ENCODE measurements at places on chromosomes 16 and 17. TPM values are rescaled to one million over a fixed set of nuclear protein-coding genes. Genes with fewer than 3 reads are reported as not detected.

- DNase-seq = no peak
Observed at GRCh38 chr17:80737106-80738019, 192.7 kb downstream of the RPTOR start.

Gene SCARF1
- total RNA-seq = 10.7 TPM

GRCh38 chr17:9557161-9557755 is 18.4 kb downstream of the STX8 start:
- DNase-seq = no peak

GRCh38 chr16:23909792-23910418 is 74.1 kb downstream of the PRKCB start:
- no peak for DNase-seq

DNA sequence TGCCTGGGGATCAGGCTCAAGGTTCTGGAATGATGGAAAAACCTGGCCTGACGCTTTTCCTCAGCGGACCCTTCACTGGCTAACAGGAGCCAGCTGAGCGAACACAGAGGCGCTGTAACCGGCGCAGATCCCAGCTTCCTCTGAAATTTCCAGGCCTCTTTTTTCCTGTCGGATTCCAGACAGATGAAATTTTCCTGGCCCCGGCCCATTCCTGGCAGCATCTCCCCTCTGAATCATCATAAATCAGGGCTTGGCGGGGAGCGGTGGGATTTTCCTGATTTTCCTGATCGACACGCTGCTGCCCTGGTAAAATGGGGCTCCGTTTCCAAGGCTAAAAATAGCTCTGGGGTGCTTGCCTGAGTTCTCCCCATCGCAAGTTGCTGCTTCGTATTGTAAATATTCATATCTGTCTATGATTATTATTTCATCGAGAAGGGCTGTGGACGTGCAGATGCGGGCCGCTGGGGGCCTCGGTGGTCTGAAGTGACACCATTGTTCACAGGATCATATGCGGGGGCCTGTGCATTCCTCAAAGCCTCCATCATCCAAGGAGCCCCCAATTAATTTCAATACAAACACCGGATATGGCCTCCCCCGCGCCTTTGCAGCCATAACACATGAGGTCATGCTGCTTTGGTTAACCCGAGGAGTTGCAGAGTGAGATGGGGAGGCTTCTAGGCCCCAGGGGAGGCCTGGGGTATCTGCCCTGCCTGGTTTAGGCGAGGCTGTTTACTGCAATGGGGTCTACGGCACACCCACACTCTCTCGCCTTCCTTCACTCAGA is 45.8 kb upstream of the ETV4 start:
- peak; percentile 87 for DNase-seq

Gene TBC1D3H
- 0.32 TPM for total RNA-seq

Gene HBQ1
- not detected for total RNA-seq

GRCh38 chr16:74305978-74306784 is 9.6 kb downstream of the PSMD7 start:
- DNase-seq = no peak

GRCh38 chr16:12532871-12533610 is 270.6 kb downstream of the CPPED1 start:
- peak; percentile 35 for DNase-seq

Gene SLC6A4
- total RNA-seq = 0.12 TPM

Gene AURKB
- 1.4 TPM for total RNA-seq

DNA sequence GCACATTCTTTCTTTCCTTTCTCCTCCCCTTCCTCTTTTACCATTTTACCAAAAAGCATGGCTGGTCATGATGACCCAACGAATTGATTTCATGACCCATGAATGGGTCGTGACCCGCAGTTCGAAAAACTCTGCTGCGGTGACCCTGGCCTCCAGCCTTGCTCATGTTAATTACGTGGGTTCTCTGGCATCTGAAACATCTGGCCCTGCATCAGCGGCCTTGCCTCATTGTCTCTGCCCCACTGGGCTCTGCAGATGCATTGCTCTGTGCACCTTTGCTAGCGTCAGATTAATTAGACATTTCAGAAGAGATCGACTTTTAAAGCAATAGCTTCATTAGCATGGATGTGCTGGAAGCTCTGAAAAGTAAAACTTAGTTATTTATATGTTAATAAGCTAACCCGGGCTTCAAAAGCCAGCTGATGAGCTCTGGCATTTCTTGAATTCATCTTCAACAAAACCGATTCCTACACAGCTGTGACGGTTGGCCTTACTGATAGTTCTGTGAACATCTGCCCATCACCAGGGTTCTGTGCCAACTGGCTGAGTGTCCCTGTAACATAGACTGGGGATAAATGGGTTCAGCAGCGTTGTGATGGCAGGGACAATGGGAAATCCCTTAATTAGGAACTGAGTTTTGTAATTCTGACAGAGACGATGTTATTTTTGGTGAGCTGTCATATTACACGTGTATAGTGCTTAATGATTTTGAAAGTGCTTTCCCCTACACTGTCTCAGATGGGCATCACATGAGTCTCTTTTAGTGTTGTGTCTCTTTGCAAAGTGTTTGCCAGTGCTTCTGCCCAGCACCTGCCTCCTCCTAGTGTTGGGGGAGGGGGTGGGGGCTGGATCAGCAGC is 225.9 kb upstream of the EEF2KMT start:
- no peak for DNase-seq

DNA sequence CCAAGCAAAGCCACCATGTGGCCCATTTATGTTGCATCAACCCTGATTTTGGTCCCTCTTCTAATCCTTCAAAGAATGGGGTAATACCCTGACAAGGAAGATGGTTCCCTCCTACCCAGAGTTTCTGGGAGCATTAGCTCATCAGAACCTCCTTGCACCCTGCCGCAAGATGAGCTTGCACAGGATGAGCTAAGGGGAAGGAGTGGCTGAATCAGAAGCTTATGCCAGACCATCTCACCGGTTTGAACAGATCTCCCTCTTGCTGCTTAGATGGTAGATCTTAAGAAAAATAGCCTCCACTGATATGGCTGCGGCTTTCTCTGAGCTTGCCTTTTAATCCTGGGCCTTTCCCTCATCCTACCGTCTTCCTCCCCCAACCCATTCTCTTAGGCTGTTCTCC is 175.1 kb downstream of the SOX9 start:
- DNase-seq = no peak

- DNase-seq = no peak
Observed at GRCh38 chr16:65981057-65981456, 385.4 kb upstream of the CDH5 start.

DNA sequence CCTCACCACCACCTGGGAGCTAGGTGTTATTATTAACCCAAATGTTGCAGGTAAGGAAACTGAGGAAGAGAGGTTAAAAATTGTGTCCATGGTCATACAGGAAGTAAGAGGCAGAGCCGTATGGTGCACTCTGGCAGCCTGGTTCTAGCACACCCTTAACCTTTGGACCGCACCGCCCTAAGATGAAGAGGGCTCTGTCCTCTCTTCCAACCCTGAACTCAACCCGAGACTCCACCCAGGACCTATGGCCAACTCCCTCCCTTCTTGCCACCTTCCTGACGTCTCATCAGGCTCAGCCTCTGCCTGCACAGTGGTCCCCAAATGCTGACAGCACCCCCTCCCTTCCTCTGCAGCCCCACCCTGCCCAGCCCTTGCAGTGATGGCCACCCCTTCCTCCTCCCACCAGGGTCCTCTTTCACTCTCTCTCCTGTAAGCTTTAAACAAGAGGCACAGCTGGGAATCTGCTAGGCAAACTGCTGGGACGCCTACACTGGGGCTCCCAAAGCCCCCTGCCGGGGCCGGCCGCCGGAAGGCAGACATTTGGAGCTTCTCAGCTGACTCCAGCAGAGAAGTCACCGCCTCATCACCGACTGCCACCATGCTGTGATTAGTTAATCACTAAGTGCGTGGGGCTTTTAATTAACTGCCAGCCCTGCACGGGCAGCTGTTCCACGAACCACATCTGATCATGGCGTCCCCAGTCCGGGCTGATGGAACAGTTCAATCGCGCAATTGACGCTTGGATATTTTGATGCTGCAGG is 16.7 kb upstream of the C16orf78 start:
- DNase-seq = no peak

DNA sequence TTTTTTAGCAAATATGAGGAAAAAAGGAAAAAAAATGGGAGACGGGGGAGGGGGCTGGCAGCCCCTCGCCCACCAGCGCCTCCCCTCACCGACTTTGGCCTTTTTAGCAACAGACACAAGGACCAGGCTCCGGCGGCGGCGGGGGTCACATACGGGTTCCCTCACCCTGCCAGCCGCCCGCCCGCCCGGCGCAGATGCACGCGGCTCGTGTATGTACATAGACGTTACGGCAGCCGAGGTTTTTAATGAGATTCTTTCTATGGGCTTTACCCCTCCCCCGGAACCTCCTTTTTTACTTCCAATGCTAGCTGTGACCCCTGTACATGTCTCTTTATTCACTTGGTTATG is 1.2 kb upstream of the TMEM88 start:
- peak; percentile 24 for DNase-seq

DNA sequence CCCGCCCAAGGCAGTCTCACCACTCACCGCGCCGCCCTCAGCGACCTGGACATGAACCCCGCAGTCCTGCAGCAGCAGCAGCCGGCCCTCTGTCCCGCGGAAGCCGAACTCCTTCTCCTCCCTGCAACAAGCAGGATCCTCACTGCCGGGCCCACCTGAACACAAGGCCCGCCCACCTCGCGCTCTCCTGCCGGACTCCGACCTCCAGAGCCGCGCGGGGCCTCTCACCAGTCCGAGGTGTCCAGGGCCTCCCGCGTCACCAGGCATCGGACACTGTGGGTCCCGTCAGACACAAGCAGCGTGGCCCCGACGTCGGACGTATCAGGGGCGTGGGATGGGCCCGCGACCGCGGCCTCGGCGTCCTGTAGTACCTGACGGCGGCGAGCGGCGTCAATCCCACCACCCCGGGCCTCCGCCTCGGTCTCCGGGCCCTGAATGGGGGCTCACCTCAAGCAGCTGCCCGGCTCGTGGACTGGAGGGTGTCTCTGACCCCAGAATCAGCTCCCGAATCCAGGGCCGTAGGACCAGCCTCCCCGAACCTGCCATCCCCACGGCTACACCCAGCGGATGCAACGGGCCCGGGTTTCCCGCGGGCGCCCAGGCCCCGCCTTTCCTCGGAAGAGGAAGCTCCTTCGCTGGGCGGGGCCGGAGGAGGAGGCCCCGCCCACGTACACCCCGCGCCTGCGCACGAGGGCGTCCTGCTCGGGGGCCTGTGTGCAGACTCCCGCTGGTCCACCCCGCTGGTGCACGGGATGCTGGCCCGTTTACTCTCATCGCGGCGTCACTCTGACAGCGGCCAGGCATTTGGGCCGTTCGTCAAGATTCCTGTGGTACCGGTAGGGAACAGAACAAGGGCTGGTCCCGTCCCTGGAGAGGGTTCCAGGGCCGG is at the start of gene ACD:
TSS of gene ACD (minus strand) at position 586 of the 889 bp plus-strand sequence. CDS start at position 546, 40 bp downstream.
- DNase-seq = peak; percentile 91

GRCh38 chr16:66798161-66798560 is 3.2 kb downstream of the TERB1 start:
- no peak for DNase-seq

Gene TNFRSF17
- total RNA-seq = not detected

GRCh38 chr17:77616254-77616731 is 342.2 kb upstream of the TNRC6C start:
- no peak for DNase-seq

Gene MAPT
- total RNA-seq = 24.0 TPM

Gene BMERB1
- 74.3 TPM for total RNA-seq

Gene RCVRN
- not detected for total RNA-seq

- DNase-seq = peak; percentile 87
Observed at GRCh38 chr17:76497979-76498875, 3.0 kb downstream of the RHBDF2 start.

- no peak for DNase-seq
Observed at GRCh38 chr16:83831456-83831987, 23.7 kb downstream of the HSBP1 start.

DNA sequence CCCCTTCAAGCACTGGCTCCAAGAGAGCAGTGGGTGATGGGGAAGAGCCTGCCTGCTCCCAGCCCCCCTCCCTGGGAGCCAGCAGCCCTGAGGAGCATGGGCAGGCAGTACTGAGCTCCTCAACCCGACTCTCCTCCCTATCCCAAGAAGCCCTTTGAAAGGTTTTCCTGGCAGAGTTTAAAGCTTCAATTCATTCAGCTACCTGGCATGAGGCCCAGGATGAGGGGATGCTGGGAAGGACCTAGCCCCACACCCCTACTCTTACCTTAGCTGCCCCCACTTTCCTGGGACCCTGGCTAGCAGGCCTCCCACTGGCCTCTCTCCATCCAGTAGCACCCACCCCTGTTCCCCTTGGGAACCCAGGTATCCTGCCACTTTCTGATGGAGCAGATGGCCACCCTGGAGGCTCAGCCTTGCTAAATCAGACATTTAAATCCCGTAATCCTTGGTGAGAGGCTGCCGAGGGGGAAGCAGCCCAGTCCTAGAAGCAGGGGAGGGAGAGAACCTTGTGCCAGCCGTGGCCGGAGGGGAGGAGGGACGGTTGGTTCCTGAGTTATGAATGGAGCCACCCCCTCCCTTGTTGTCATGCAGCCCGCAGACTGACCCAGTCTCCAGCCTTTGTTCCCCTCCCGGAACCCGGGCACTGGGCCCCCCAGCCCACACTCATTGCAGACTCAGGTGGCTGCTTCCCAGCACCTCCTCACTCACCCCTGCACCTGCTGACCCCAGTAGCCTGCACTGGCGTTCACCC is 17.1 kb downstream of the ATP1B2 start:
- DNase-seq = no peak

- no peak for DNase-seq
Observed at GRCh38 chr17:5203178-5203907, 11.7 kb upstream of the ZNF594 start.

DNA sequence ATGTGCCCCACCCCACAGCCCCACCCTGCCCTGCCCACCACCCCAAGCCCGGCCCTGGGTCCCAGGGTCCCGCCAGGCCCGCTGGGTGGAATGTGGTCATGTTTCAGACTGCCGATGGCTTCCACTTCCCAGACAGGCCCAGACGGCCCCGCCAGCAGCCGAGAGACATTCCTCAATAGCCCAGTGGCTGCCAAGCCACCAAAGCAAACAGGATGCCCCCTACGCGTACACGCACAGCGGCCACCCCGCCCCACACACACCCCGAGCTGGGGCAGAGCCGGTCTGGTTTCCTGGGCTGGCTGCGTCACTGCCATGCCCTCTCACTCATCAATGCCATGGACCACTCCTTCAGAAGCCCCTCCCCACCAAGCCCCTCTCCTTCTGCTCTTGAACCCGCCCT is 1.2 kb upstream of the KRT17 start:
- no peak for DNase-seq

Gene COASY
- 37.2 TPM for total RNA-seq

Gene PMFBP1
- total RNA-seq = 0.42 TPM

Gene SCGB1C2
- not detected for total RNA-seq

GRCh38 chr16:86347916-86348555 is 162.3 kb upstream of the FOXF1 start:
- no peak for DNase-seq

- DNase-seq = peak; percentile 56
Observed at GRCh38 chr17:35889818-35890773, 9.9 kb upstream of the CCL5 start.

Gene HAP1
- not detected for total RNA-seq

Gene CDR2
- 9.5 TPM for total RNA-seq

GRCh38 chr17:53950207-53950857 is 127.6 kb downstream of the KIF2B start:
- no peak for DNase-seq

GRCh38 chr17:81518113-81518784 is 5.7 kb upstream of the ACTG1 start:
- no peak for DNase-seq
